DND-41 (cell line): ENCODE measurements at places on chromosomes 7 and 10.

DNA sequence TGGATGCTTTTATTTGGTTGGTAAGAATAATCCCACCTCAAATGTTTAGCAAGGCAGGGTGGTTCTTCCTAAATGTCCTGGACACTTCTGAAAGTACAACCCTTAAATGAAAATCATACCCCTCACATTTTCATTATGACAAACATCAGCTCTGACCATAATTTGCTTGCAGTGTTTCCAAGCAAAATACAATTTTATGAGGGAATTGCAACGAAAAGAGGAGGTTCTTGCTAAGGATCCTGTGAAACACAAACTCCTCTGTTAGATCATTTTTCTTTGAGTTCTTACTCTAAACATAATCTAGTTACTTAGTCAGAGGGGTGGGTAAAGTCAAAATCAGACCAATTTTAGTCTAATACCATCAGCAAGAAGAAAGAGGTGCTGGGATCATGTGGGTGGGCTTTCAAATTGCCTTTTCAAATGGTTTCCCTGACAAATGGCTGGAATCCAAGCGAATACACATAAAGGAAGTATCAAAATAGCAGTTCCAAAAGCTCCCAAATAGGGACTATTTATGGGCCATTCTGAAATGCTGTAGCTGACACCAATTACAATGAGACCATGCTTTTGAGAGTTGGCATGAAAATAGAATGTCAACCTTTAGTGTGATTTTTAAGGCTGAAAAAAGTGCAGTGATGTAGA, 164.9 kb upstream of the INHBA start:
- H3K4me3 ChIP-seq, result no peak overlapping the region
- no peak overlapping the region for H3K27ac ChIP-seq
- no peak for DNase-seq
- H3K36me3 ChIP-seq, result no peaks in the 10 kb centered on the region

GRCh38 chr10:33248638-33249037, 85.8 kb downstream of the NRP1 start:
- peak; percentile 60 for DNase-seq
- peaks cover 37% of the 10 kb centered on the region for H3K4me1 ChIP-seq
- no peaks in the 10 kb centered on the region for H3K36me3 ChIP-seq
- no peaks in the 10 kb centered on the region for H3K27me3 ChIP-seq

- DNase-seq, result no peak
- H3K36me3 ChIP-seq, result no peaks in the 10 kb centered on the region
- no peak overlapping the region for H3K27ac ChIP-seq
Measured at GRCh38 chr7:36119005-36119706, 33.9 kb upstream of the EEPD1 start.

DNA sequence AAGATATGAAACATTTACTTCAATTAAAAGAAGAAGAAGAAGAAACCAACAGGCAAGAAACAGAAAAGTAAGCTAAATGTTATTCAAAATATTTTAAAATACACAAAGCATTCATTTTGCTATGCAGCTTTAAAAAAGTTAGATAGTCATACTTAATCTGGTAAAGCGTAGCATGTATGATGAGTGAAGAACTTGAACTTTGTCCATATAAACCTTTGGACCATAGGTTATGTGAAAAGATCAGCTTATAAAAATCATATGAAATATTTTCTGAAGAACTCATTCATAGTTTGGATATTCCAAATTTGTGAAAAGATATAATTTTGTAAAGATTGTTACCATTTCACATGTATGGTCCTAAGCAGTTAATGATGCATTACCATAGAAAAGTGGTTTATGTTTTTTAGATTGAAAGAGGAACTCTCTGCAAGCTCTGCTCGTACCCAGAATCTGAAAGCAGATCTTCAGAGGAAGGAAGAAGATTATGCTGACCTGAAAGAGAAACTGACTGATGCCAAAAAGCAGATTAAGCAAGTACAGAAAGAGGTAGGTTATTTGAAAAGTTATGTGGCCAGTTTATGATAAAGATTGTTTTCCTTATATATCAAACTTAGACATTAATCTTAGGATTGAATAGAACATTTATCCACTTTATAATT, 37.3 kb downstream of the KIF20B start:
- peaks cover 84% of the 10 kb centered on the region for H3K36me3 ChIP-seq
- H3K4me3 ChIP-seq, result no peak overlapping the region

DNA sequence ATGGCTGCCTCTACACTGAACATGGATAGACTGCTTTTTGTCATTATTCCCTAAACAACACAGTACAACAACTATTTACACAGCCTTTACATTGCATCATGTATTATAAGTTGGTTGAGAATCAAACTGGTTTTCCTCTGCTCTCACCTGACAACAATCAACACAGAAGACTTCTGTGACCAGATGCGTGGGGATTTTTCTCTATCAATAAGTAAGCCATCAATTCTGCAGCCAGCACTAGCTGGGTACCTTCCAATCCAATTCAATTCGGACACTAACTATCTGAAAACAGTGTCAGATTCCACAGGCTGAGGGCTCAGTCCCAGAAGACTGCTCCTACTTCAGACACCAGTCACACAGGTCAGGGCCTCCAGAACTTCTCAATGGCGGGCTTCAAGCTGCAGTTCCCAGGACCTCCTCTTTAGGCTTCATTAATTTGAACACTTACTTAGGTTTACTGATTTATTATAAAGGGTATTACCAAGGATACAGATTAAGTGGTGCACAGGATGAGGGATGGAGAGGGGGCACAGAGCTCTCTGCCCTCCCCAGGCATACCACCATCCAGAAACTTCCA, 36.4 kb upstream of the ASL start:
- no peak overlapping the region for H3K27ac ChIP-seq
- H3K36me3 ChIP-seq, result no peaks in the 10 kb centered on the region
- no peak overlapping the region for H3K4me3 ChIP-seq
- H3K4me1 ChIP-seq, result no peaks in the 10 kb centered on the region
- no peak for DNase-seq

DNA sequence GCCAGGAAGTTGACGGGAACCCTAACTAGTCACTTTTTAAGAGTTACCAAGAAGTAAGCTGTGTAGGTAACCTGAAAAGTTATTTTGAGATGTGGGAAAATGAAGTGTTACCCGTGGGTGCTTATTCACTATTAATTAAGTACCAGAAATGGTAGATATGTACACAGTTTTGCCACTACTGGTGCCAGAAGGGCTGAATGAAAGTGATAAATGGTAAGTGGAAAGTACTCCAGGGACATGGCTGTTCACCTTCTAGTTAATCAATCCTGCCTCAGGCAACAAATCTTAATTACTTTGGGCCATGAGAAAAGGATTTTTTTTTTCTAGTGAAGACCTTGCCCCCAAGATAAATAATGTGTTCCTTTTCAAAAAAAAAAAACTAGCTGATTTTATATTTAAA, 15.8 kb downstream of the NET1 start:
- no peak overlapping the region for H3K27ac ChIP-seq
- no peaks in the 10 kb centered on the region for H3K27me3 ChIP-seq
- H3K36me3 ChIP-seq, result peaks cover 41% of the 10 kb centered on the region

DNA sequence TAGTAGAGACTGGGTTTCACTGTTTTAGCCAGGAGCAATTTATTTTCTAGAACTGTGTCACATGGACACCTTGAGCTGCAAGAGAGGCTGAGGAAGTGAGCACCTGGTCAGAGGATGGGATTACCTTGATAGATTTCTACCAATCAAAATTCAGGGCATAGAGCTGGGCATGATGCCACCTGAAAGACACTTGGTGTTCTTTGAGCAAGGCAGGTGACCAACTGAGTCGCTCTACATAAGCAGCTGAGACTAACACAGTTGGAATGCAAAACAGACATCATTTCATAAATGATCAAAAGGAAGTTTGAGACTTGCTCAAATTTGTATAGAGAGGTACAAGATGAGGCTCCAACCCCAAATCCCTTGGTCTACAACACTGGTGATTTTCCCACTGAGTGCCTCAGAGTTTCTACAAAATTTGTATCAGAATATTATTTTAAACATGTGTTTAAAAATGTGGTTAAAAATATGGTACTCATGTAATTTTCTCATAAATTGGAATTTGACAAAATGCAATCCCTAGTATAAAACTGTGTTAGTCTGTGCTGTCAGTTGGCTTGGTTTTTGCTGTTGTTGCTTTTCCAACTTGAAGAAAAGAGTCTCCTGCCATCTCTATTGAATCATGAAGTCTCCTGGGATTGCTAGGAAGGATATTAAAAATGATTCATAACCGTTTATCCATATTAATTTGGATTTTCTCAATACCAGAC, 156.4 kb upstream of the MDFIC start:
- H3K36me3 ChIP-seq, result no peaks in the 10 kb centered on the region
- H3K4me3 ChIP-seq, result no peak overlapping the region
- no peaks in the 10 kb centered on the region for H3K4me1 ChIP-seq
- H3K27me3 ChIP-seq, result no peaks in the 10 kb centered on the region
- no peak for DNase-seq

GRCh38 chr7:135333946-135334345, 100.3 kb downstream of the STRA8 start:
- H3K4me1 ChIP-seq, result no peaks in the 10 kb centered on the region
- DNase-seq, result no peak
- H3K27ac ChIP-seq, result no peak overlapping the region
- H3K4me3 ChIP-seq, result no peak overlapping the region

DNA sequence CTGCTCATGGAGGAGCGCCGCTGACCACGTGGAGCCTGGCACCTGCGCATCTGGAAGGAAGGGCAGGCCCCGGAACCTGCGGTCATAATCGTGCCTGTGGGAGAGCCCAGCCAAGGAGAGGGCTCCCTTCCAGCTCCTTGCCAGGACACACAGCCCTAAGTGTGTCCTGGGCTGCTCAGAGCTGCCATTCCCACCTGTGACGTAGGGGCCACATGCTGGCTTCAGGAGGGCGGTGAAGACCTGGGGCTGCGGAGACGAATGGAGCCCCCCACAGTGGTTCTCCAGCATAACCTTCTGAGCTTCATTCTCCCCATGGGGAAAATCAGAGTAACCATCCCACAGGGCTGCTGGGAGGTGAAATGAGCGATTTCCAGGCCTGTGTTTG, 127.6 kb upstream of the CHST15 start:
- DNase-seq, result no peak
- H3K27me3 ChIP-seq, result no peaks in the 10 kb centered on the region
- H3K4me1 ChIP-seq, result peaks cover 15% of the 10 kb centered on the region
- H3K36me3 ChIP-seq, result no peaks in the 10 kb centered on the region
- H3K27ac ChIP-seq, result no peak overlapping the region; the same call in 1 of the 2 replicates

DNA sequence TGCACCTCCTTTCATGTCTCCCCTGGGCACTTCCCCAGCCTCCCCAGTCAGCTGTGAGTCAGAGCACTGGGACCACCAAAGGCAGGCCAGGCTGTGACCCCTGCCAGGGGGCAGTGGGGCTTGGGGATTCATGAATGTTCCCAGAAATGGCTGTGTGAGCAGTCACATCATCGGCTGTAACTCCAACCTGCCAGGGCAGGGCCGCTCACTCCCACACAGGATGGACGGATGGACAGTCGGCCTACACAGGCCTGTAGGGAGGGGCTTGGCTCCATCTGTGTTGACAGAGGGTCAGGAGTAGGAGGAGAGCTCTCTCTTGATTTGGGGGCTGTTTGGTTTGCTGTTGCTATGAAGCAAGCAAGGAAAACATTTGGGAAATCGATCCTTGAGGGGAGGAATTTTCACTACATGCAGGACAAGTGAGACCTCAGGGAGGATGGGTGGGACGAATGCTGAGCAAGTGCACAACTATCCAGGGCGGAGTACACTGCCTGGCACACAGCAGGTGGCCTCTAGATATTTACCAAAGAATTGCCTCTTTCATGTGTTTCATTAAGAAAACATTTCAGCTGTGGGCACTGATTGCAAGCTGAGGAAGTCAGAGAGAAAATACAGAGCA, 2.9 kb upstream of the IGFBP1 start:
- DNase-seq, result no peak
- H3K4me3 ChIP-seq, result no peak overlapping the region
- H3K36me3 ChIP-seq, result no peaks in the 10 kb centered on the region
- H3K27me3 ChIP-seq, result no peaks in the 10 kb centered on the region
- H3K27ac ChIP-seq, result no peak overlapping the region

GRCh38 chr10:119714484-119714816, 11.4 kb upstream of the INPP5F start:
- no peaks in the 10 kb centered on the region for H3K4me1 ChIP-seq
- H3K27me3 ChIP-seq, result no peaks in the 10 kb centered on the region
- no peak overlapping the region for H3K4me3 ChIP-seq

DNA sequence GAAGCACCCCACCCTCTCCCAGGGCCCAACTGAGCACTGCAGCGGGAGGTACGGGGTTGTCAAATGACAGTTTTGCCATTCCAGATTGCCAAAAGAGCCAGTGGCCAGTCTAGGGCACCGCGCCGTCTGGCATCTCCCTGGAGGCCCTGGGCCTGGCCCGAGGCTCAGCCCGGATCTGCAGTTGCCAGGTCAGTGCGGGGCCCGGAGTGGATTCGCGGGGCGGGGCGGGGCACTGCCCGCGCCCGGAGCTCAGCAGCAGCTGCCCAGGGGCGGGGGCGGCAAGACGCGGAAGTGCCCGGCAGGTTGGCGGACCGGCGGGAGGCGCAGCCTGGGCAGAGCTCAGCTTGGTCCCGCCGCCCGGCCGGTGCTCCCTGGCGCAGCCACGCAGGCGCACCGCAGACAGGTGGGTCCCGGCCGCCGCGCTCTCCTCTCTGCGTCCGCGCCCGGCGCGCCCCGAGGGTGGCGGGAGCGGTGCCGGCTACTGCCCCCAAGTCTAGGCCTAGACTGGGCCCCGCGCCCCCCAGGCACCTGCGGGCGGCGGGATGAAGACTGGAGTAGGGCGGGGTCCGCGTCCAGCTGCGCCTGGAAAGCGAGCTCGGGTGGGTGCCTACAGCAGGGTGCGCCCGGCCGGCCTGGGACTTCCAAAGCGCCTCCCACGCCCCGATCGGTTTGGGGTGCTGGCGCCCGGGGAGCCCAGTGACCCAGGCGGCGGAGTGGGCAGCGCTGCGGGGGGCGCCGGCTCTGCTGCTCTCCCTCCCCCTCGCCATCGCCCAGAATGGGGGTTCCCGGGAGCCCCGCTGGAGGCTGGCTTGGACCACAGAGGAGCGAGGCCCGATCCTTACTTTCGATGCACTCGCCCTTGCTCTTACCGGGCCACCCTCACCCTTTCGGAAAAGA, at the start of gene IRF5:
IRF5 (plus strand) TSS at position 281 of the 897 bp plus-strand sequence. CDS start 4,155 bp downstream, outside the sequence.
- no peaks in the 10 kb centered on the region for H3K27me3 ChIP-seq
- no peaks in the 10 kb centered on the region for H3K36me3 ChIP-seq
- H3K27ac ChIP-seq, result no peak within 1 kb of the TSS

DNA sequence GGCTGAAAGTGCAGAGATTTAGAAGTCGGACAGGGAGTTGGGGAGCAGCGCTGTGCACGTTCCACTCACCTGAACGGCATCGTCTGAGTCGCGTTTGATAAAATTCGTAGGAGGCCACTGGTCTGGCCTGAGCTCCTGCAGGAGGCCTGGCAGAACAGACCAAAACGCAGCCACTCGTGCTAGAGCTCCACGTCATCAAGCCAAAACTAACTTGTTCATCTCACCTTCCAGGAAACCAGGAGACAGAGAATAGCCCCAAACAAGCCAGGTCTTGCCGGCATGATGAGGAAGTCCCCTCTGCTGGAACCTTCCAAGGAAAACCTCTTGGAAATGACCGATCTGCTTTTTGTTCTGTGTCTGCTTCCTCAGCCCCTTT, 43.4 kb upstream of the DNAJB6 start:
- no peaks in the 10 kb centered on the region for H3K36me3 ChIP-seq
- DNase-seq, result no peak
- no peak overlapping the region for H3K4me3 ChIP-seq
- no peaks in the 10 kb centered on the region for H3K4me1 ChIP-seq
- no peak overlapping the region for H3K27ac ChIP-seq
